ENCODE measurements at places on chromosomes 3 and 15. TPM values are rescaled to one million over a fixed set of nuclear protein-coding genes. Genes with fewer than 3 reads are reported as not detected.

The TTC23 gene
- total RNA-seq = 0.82 TPM

DNA sequence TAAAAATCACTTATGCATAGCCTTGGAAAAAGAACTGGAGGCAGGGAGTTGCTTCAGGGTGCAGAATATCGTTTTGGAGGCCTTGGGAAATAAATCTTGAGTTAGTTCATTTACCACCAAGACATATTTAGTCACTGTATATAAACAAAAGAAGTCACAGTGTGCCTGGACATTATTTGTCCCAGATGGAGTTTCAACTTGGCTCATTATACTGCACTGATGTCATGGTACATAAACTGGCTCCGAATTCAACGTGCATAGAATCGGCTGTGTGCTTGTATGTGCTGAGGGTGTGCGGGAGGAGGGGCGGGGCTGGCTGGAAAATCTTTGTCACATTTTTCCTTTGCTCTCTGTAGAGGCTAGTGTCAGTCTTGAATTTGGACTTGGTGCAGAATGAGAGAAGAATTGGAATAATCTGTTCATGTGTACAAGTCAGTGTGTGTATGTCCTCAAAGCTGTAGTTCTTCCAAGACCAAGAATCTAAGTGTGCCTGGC is 86.6 kb downstream of the FNDC3B start:
- DNase-seq = no peak

The ALCAM gene
- total RNA-seq = 5.4 TPM

DNA sequence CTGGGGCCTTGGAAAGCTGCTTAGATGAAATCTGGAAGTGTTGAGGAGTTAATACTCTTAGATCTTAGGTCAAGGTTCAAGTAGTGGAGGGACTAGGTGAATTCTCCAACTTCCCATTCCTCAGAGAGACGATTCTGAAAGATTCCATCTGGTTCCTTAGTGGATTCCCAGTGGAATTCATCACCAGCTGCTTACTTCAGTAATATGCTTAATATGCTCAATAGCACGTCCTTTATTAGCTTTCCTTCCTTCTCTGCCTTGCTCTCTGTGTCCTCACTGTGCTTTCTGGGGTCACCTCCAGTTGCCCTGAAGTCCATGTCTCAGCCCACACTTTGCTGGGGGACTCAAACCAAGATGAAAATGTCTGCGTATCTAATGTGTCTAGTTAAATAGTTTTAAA is 31.0 kb downstream of the CEP63 start:
- no peak for DNase-seq

DNA sequence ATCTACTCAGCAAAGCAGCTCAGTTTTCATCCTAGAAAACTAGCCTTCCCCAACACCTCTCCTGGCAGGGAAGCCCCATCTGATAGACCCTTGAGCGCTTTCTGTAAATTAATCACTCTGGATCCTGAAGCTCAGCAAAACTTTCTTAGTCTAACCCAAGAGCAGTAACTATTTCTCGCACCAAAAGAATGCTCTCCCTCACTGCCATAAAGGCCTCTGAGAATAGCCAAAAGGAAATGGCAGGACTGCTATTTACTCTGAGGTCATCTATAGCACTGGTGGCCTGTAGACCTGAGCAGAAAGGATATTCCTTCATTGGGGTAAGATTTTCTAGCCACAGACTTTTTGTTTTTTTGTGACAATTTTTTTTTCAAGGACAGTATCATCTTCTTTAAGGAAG is 345.8 kb upstream of the ADAMTS9 start:
- no peak for DNase-seq

Measured in activated CD8-positive, alpha-beta T cell treated with anti-CD3 and anti-CD28 coated beads, Interleukin-2, amount 10 ng/mL, durations not matched to agents 7 days and 5 days (primary cell).